ENCODE measurements at places on chromosomes 13 and 19.
A peak's percentile ranks its signal among the peaks of the same experiment; 100 is the strongest.

DNA sequence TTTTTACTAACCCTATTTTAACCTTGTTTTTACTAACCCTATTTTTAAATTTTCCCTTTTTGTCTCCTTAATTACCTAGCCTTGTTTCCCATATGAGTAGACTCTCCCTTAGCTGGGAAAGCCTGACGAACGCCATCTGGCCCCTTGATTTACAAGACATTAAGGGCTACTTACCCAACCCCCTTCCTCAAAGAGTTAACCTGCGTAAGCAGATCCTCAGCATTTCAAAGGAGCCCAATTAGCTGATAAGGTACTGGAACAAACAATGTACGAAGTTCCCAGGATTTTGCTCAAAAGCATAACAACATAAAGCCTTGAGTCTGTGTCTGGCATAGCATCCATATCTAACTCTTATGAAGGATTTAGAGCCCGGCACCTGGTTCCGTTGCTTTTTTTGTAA is 4.7 kb upstream of the MVB12A start:
- no peak for DNase-seq

- DNase-seq = no peak
Observed at GRCh38 chr19:13918726-13919411, 12.9 kb downstream of the CC2D1A start.

- peak; percentile 75 for DNase-seq
Observed at GRCh38 chr19:18091217-18091608, 4.5 kb upstream of the IL12RB1 start.

- no peak for DNase-seq
Observed at GRCh38 chr13:24153979-24154701, 6.4 kb upstream of the SPATA13 start.

GRCh38 chr19:16400911-16401591 is 70.7 kb downstream of the EPS15L1 start:
- no peak for DNase-seq

DNA sequence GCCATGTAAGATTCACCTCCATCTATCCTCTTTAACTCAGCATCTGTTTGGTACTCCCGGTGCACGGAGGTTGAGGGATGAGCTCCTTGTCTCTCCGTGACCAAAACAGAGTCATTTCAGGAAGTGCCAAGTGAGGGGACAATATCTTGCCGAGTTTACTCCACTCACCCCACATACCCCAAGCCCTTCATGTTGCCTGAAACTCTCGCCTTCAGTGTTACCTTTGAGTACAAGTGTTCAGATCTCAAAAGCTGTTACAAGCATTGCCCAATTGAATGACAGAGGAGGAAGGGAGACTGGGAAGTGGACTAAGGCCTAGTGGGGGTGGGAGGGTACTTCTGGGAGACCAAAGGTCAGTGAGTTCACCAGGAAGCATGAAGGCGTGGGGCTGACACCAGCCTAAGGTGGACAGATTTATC is 6.0 kb upstream of the SIGLEC12 start:
- DNase-seq = no peak

DNA sequence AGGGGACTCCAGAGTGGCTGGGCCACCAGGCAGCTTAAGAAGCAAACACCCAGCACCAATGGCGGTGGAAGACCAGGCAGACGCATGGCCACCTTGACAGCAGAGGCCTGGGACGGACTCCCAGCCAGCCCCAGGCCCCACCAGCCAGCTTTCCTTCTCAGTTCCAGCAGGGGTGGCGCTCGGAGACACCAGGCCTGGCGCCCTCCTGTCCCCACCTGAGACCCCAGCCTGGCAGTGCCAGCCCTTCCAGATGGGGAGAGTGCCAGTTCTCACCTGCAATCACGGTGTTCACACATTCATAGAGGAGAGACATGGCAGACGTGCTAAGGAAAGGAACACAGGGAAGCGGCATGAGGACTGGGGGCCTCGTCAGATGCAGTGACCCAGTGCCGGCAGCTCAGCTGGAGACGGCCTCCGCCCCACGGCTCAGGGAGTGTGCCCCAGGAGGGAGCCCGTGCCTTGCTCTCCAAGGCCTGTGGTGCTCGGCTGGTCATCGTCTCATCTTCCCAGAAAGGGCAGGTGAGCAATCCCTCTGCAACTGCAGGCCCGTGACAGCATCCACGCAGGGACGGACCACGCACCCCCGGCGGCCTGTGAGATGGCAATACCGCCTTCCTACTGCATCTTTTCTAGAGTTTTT is 24.4 kb downstream of the AP3D1 start:
- no peak for DNase-seq

GRCh38 chr13:56187331-56187730 is 953.4 kb upstream of the PRR20A start:
- DNase-seq = no peak

DNA sequence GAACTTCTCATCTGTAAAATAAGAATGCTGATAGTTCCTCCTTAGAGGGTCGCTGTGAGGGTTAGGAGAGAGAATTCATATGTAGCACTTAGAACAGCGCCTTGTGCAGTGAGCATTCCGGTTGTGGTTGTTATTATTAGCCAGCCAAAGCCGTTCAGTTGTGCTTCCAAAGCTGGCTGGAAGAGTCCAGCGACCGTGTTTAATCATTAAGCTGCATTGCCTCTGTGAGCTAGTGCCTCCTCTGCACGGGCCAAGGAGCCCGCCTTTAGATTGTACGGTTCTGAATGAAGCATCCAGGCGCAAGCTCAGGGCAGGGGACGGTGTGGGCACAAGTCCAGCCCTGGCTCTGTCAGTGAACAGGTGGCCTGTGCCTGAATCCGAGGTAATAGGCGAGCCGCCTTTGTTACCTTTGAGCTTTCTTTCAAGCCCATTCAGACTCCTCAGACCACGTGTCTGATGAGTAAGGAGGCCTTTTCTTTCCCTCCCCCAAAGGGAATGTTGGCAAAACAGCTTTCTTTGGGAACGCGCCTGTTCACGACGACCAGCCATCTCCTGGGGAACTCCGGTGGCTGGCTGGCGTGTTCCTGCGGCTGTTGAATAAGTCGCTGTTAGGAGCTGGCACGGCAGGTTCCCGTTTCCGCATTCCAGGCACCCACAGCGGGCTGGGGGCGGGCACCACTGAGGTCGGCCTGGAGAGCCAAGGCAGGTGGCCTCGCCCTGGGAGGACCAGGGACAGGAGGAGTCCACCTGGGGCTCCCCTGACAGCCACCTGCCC is 25.1 kb downstream of the SIPA1L3 start:
- DNase-seq = no peak

GRCh38 chr19:53818756-53819155 is 5.4 kb downstream of the NLRP12 start:
- DNase-seq = no peak

DNA sequence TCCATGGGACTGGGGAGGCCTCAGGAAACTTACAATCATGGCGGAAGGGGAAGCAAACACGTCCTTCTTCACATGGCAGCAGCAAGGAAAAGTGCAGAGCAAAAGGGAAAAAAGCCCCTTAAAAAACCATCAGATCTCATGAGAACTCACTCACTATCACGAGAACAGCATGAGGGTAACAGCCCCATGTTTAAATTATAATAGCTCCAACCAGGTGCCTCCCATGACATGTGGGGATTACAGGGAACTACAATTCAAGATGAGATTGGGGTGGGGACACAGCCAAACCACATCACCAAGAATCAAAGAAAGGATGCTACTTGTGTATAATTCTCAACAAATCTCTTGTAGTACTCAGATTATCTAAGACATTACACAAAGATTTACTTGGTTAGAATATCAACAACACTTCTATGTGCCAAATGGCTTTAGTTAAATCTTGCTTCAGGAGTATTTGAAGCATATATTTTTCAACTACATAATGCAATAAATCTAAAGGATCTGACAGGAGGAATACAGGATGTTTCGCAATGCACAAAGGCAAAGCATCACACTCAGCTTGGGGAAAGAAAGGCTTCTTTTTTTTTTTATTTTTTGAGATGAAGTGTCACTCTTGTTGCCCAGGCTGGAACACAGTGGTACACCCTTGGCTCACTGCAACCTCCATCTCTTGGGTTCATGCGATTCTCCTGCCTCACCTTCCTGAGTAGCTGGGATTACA is 180.0 kb downstream of the LHFPL6 start:
- no peak for DNase-seq

GRCh38 chr19:19602713-19603324 is 15.7 kb downstream of the PBX4 start:
- DNase-seq = no peak

GRCh38 chr19:40745402-40745780 is 4.9 kb downstream of the ACTMAP start:
- no peak for DNase-seq

DNA sequence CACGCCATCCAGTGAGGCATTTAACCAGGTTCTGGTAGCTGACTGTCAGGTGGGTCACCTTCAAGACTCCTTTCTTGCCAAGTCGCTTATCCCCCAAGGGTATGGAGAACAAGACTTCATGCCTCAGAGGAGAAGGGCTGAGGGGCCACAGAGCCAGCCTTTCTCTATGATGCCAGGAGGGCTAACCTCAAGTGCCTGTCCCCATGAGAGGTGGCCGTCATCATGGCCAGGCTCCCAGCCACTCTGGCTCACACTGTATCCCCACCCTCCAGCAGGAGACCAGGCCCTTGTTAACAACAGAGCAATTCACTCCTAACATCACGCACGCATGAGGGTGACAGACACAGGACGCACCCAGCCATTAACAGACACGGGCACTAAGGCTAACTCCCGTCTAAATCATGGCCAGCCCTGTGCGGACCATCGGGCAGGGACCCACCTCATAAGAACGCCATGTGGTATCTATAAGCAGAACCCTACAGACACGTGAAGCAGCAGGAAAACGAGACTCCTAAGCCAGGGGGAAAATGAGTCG is 38.6 kb upstream of the ISYNA1 start:
- no peak for DNase-seq

GRCh38 chr13:30818323-30818960 is 83.1 kb downstream of the ALOX5AP start:
- DNase-seq = no peak

GRCh38 chr19:4034048-4035017 is 26.8 kb downstream of the PIAS4 start:
- DNase-seq = no peak

GRCh38 chr13:33426131-33426530 is 140.6 kb upstream of the STARD13 start:
- DNase-seq = no peak

- no peak for DNase-seq
Observed at GRCh38 chr13:27304099-27304498, 33.5 kb downstream of the RASL11A start.

DNA sequence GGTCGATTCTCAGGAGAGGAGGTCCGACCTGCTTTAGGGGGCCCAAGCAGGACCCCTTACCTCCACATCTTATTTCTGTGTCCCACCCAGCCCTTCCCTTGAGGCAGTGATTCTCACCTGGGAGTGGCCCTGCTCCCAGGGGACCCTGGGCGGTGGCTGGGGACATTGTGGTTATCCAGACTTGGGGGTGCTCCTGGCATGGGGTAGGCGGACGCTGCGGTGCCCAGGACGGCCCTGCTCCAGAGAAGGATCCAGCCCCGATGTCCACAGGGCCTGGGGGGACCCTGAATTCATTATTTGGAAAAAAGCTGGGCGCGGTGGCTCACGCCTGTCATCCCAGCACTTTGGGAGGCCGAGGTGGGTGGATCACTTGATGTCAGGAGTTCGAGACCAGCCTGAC is 84.4 kb downstream of the GADD45B start:
- no peak for DNase-seq

GRCh38 chr13:74464670-74465069 is 330.5 kb upstream of the KLF12 start:
- DNase-seq = no peak

DNA sequence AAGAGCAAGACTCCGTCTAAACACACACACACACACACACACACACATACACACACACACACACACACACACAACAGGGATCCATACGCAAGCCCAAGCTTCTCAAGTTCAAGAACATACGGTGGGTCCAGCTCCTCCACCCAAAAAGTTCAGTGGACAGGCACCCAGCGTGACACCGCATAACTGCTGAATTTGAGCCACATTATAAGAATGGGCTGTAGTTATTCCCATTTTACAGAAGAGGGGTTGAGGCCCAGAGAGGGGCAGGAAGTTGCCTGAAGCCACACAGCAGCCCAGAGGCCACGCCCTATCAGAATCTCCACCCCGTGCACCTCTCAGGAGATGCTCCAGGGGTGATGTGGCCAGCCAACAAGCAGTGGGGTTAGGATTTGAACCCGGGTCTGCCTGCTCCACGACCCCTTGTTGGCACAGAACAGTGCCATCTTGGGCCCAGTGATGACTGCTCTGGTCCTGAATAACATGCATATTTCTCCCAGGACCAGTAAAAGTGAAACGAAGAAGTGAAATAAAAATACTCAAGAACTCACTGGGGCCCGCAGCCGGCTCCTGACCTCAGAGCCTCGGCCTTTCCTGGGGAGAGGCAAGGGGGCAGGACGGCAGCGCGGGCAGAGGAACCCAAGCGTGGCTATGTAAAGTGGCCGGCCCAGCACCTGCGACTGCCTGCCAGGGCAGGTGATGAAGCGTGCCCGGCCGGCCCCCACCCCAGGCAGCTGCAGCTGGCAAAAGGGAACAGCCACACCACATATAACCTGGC is 61.9 kb downstream of the AP1M1 start:
- no peak for DNase-seq

GRCh38 chr19:51131780-51132680 is 7.3 kb downstream of the SIGLEC9 start:
- DNase-seq = no peak

GRCh38 chr13:48500652-48501197 is 32.2 kb downstream of the RCBTB2 start:
- DNase-seq = no peak

GRCh38 chr13:76917095-76917494 is 30.9 kb upstream of the KCTD12 start:
- no peak for DNase-seq

DNA sequence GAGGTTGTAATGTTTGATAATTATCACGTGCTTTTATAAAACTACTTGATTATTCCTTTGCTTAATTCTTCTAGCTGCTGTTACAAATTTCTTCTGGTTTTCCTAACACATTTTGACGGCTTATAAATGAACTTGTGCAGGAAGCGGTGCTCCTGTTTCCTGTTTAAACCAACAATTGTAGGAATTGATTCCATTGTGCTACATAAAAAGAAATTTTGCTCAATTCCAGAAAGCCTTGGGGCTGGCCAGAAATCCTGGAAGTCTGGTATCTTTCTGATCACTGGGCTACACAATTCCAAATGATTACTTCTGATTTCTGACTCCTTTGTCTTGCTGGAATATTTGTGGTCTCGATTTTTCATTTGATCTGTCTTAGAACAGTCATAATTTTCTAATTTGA is 14.9 kb downstream of the RFC3 start:
- no peak for DNase-seq

GRCh38 chr19:41753936-41754529 is 1.3 kb upstream of the CEACAM6 start:
- peak; percentile 64 for DNase-seq

DNA sequence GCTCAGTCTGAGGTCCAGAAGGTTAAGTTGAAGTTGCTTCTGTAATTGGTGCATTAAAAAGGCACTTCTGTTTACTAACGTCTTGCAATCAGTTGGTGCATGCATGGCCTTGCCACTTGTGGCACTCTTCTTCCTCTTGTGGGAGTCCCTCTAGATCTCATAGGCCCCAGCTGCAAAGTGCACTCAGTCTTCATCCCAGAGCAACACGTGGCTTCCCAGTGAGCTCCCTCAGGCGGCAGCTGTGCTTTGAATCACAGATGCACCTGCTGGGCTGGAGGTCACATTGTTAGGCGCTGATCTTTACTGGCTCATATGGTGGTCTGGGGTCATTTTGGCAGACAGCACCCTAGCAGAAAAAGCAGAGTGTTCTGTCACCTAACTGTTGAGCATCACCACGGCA is 215.7 kb downstream of the ZNF536 start:
- no peak for DNase-seq
